ENCODE measurements at places on chromosomes 1 and 21. TPM values are rescaled to one million over a fixed set of nuclear protein-coding genes. Genes with fewer than 3 reads are reported as not detected.

RNF207 gene
- 2.6 TPM for polyA plus RNA-seq

GFI1 gene
- 0.10 TPM for polyA plus RNA-seq

AADACL3 gene
- not detected for polyA plus RNA-seq

LCE1D gene
- polyA plus RNA-seq, result not detected

GSTM1 gene
- polyA plus RNA-seq, result 0.55 TPM

DNA sequence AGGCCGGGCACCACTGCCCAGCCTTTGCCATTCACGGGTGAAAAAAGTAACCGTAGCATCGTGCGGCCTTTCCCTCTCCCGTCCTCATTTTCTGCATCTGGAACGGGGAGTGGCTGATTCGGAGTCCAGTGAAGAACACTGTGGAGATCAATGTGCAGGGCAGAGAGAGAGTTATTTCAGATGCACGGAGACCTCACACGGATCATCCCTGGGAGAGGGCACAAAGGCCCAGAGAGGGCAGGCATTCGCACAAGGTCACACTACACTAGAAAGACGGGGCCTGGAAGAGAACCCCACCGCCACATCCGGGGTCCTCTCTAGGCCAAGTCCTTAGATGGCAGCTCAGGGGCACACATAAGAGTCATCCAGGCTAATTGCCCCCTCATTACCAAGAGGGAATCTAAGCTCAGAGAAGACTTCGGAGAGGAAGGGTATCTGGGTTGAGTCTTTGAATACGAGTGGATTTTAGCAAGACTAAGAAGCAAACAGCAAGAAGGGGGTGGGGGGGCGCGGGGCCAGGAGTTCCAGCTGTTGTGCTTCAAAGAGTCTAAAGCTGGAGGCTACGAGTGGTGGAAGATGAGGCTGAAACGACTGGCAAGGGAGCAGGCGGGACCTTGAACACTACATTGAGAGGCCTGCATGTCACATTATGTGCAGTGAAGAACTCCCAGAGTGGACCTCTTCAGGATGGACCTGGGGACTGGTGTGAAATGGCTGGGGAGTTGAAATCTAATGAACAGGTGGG lies 857 bp downstream of the GPX7 start:
- no peaks in the 10 kb centered on the region for H3K36me3 ChIP-seq
- H3K4me1 ChIP-seq, result peaks cover 6% of the 10 kb centered on the region
- peak; percentile 44 for DNase-seq
- no peaks in the 10 kb centered on the region for H3K27me3 ChIP-seq
- H3K4me3 ChIP-seq, result peak overlapping the region; percentile 52

DNA sequence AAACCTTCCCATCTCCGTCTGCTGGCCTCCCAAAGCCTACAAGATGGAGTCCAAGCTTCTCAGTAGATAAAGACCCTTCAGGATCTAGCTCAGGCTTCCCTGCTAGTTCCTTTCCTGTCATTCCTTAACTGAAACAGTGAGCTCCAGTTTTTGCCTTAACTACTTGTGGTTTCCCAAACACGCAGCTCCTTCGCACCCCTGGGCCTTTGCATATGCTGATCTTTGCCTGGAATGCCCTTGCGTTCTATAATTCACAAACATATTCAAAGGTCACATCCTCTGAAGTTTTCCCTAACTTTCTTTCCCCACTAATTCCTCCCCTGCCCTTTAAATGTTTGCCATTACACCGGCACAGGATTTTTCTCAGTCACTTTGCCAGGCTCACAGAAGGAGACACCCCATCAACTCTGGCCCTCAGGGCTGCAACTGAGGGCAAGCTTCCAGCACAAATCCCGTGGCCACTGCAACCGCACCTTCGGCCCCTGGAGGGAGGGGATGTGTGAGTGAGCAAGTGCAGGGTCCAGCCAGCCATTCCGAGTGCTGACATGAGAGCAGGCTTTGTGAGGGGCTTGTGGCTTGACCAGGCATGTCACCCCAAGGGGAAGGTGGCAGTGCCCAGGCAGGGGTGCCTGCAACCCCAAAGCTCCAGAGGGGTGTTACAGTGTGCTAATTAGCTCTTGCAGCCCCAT lies 41.3 kb downstream of the RAB3B start:
- no peak overlapping the region for H3K4me3 ChIP-seq
- H3K36me3 ChIP-seq, result no peaks in the 10 kb centered on the region
- DNase-seq, result no peak
- H3K27ac ChIP-seq, result no peak overlapping the region
- no peaks in the 10 kb centered on the region for H3K27me3 ChIP-seq
- H3K4me1 ChIP-seq, result peaks cover 9% of the 10 kb centered on the region

GRCh38 chr1:191034132-191034531 lies 556.5 kb upstream of the BRINP3 start:
- H3K4me3 ChIP-seq, result no peak overlapping the region
- no peak overlapping the region for H3K27ac ChIP-seq
- DNase-seq, result no peak
- no peaks in the 10 kb centered on the region for H3K36me3 ChIP-seq
- no peaks in the 10 kb centered on the region for H3K4me1 ChIP-seq
- H3K27me3 ChIP-seq, result no peaks in the 10 kb centered on the region

DNA sequence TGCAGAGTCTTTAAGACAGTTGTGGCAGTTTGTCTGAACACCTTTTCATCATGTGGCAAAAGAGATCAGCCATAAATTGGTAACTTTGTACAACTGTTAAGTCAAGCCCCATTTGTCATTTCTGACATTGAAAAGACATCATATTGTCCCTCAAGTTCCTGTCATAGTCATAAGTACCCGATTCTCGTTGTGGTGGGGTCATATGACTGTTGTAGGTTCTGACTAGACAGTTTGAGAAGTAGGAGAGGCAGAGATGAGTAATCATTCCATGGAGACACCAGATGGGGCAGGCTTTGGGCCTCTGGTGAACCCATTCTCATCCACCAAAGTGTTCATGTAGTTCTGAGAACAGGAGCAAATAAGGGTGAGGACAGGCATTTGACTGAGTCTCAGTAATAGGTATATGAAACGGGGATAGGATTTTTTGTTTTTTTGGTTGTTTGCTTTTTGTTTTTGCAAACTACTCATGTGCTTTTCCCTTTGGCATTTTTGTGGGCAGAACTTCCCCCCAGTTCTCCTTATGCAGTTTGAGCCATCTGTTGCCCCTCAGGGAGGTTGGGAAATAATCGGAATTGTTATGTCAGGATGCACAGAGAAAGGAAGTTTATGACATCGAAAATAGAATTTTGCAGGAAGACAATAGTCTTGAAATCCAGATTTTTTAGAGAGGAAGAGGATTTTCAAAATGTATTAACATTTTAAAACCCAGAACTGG lies 86.9 kb upstream of the KCNE2 start:
- peak; percentile 5 for DNase-seq
- H3K27me3 ChIP-seq, result no peaks in the 10 kb centered on the region
- H3K4me1 ChIP-seq, result no peaks in the 10 kb centered on the region
- H3K4me3 ChIP-seq, result no peak overlapping the region
- H3K27ac ChIP-seq, result no peak overlapping the region

DNA sequence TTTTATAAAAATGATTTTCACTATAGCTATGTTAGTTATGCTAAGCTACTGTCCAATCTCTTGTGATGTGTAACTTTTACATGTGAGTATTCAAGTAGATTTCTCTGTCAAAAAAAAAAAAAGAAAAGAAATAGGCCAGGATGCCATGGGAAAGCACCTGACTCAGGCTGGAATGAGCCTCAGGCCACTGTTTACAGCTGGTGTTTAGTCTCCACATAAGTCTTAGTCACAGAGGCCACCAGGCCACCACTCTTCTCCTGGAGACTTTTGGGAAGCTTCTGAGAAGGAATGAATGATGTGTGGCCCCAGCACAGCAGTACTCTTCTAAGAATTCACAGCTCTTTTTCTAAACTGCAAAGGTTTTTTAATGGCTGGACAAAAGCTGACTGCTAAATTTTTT lies 48.9 kb downstream of the CHML start:
- no peaks in the 10 kb centered on the region for H3K36me3 ChIP-seq
- no peak overlapping the region for H3K4me3 ChIP-seq
- no peak overlapping the region for H3K27ac ChIP-seq

DNA sequence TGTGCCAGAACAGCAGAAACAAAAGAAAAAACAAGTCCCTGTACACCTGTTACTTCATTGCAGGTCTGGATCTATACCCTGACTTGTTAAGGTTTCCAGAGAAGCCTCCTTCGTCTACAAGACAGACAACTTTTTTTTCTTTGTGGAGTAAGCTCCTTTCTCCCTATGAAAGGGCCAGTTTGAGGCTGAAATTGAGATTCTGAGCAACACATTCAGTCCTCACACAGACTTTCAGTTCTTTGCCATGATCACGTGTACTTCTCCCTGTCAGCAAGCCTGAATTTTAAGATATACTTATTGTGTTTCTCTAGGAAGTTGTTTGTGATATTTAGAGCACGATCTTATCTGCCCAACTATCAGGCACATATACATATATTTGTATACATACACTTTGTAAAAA lies 374.0 kb downstream of the NTNG1 start:
- DNase-seq, result no peak
- no peaks in the 10 kb centered on the region for H3K4me1 ChIP-seq
- H3K27ac ChIP-seq, result no peak overlapping the region
- no peak overlapping the region for H3K4me3 ChIP-seq

All from fibroblast of lung (primary cell).